A673 (cell line): ENCODE measurements at places on chromosomes 5 and 9. TPM values are rescaled to one million over a fixed set of nuclear protein-coding genes. Genes with fewer than 3 reads are reported as not detected.

- H3K27me3 ChIP-seq, result no peaks in the 10 kb centered on the region
- no peaks in the 10 kb centered on the region for H3K36me3 ChIP-seq
- H3K4me1 ChIP-seq, result no peaks in the 10 kb centered on the region
- no peak for DNase-seq
- no peak overlapping the region for H3K27ac ChIP-seq
These were observed 52.8 kb upstream of the SLC44A1 start for GRCh38 chr9:105191508-105192121.

DNA sequence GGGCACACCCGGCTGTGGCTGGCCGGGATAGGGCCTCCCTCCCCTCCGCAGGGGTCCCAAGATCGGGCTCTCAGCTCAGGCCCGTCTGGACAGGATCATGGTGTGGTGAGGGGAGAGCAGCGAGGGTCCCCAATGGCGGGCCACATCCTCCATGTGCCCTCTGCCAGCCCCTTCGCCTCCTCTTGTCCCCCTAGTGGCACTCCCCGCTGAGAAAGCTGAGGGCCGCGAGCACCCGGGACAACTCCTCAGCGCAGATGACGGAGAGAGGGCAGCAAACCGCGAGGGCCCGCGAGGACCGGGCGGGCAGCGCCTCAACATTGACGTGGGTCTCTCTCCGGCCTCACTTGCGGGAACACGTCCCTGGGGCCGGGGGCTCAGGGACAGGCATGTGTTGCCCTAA is 24.6 kb downstream of the NKD2 start:
- no peak for DNase-seq
- H3K27me3 ChIP-seq, result no peaks in the 10 kb centered on the region
- no peak overlapping the region for H3K4me3 ChIP-seq
- H3K4me1 ChIP-seq, result peaks cover 14% of the 10 kb centered on the region

DNA sequence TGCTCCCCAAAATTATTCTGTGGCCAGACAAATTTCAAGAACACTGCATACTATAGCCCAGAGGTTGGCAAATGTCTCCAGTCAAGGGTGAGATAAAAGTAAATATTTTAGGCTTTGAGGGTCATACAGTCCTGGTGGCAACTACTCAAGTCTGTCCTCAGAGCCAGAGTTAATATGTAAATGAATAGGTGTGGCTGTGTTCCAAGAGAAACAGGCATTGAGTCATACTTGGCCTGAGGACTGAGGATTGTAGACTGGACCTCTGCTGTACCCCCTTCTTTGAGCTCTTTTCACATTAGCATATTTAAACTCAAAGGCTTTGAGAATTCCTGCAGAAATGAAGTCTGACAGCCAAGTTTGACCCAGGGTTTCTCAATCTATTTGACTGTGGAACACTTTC is 129.2 kb upstream of the PTCH1 start:
- H3K4me3 ChIP-seq, result no peak overlapping the region
- H3K27ac ChIP-seq, result no peak overlapping the region
- peaks cover 3% of the 10 kb centered on the region for H3K4me1 ChIP-seq
- H3K36me3 ChIP-seq, result no peaks in the 10 kb centered on the region
- no peaks in the 10 kb centered on the region for H3K27me3 ChIP-seq

- no peak overlapping the region for H3K27ac ChIP-seq
- H3K4me1 ChIP-seq, result no peaks in the 10 kb centered on the region
- H3K36me3 ChIP-seq, result no peaks in the 10 kb centered on the region
- DNase-seq, result no peak
- H3K4me3 ChIP-seq, result no peak overlapping the region
- no peaks in the 10 kb centered on the region for H3K27me3 ChIP-seq
These were observed 422.1 kb downstream of the PDE4D start for GRCh38 chr5:59471463-59471862.

DNA sequence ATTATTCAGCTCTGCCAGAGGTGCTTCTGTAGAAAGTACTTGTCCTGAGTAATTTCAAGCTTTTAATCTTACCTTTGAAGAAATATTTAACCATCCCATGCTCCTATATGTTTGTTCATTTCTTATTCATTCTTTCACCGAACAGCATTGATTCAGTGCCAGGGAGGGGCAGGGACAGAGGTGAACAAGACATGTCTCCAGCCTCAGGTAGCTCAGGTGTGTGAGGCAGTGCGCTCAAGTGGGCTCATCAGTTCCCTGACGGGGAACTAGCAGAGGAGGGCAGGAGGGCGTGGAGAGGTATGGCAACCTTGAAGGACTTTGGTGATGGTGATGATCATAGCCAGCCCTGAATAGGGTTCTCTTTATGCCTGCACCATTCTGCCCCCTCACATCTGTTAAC is 25.9 kb downstream of the ERGIC1 start:
- no peak overlapping the region for H3K4me3 ChIP-seq
- DNase-seq, result no peak
- no peaks in the 10 kb centered on the region for H3K36me3 ChIP-seq
- no peaks in the 10 kb centered on the region for H3K27me3 ChIP-seq

Gene SERINC5
- 20.6 and 21.0 TPM in 2 replicates for total RNA-seq
